ENCODE measurements at places on chromosomes 7 and 10.

DNA sequence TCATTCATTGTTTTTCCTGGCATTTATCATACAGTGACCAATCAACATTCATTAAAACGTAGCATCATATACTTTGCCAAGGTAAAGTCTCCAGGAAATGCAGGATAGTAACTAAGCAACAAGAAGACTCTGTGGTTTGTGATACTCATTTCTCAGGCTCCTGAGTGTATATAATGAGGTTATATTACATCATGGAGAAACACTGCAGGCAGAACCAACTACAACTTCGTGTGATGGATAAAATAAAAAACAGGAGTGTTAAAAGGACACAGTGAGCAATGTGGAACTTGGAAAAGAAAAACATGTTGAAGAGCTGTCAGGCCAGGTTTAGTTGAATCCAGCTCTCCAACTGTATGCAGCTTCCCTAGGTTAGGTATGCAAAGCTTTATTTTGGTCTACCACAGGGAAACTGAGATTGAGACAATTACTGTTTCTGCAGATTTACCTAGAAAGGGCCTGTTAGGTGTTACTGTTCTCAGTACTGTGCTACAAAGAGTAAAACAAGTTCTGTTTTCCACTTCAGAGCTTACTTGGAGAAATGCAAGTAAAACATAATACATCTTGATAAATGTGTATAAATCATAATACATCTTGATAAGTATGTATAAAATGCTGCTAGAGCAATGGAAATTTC is 7.8 kb upstream of the CCNY start:
- no peak for DNase-seq

- no peak for DNase-seq
Measured at GRCh38 chr10:70804421-70804808, 11.3 kb upstream of the SGPL1 start.

- no peak for DNase-seq
Measured at GRCh38 chr10:79052291-79053080, 16.3 kb upstream of the ZMIZ1 start.

GRCh38 chr7:93159490-93159889 is 11.3 kb upstream of the SAMD9L start:
- no peak for DNase-seq

DNA sequence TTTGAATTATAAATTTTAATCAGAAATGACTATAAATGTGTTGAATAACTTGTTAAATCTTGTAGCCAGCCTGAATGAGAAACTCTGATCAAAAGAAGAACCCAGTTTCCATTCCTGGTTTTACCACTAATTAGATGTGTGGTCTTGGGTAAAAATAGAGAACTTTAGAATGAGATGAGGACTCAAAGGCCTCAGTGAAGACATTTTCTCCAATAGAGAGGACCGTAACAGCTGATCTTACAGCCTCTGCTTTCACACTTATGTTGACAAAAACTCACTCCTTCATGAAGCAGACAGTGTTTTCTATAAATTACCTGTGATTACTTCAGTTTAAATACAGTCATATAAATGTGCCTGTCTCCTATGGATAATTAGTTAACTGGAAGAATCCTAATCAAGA is 200.1 kb upstream of the MEOX2 start:
- DNase-seq: no peak

- DNase-seq: no peak
Measured at GRCh38 chr10:48714088-48714487, 29.4 kb downstream of the WDFY4 start.

GRCh38 chr10:74643596-74643975 is 182.8 kb upstream of the KAT6B start:
- DNase-seq: no peak

GRCh38 chr7:74599244-74599643 is 58.3 kb upstream of the GTF2I start:
- no peak for DNase-seq

DNA sequence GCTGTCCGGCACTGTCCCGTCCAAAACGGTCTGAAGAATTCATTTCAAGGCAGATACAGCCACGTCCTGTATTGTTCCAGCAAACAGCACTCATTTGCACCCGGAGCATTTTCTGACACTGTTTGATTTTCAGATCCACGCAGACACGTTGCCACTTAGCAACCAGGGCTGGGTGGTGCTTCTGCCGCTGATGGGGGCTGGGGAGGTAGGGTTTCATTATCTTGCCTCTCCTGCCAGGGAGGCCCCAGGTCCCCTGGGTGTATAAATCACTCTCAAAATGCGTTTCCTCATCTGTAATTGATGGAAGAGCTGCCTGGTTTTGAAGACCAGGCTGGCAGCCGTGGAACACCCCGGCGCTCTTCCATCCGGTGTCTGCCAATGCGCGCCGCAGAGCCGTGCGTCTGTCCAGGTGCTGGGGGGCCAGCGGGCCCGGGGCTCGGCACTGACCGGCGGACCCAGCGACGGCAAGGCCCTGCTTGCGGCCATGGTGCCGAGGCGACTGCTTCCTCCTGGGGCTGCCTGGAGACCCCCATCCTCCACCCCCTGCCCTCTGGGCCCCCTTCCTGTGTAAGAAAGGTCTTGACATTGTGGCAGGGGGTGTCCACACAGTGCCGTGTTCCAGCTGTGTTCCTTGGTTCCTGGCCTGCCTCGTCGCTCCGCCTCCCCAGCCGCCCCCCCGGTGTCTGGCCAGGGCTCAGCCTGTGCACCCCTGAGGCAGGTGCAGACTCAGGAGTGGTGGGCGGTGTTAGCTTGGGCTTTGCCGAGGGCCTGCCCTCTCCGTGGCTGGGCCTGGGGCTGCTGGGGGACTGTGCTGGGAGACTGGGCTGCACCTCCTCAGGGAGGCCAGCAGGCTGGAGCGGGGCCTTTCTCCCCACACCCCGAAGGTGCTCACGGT is 16.6 kb downstream of the ADGRA1 start:
- no peak for DNase-seq

- DNase-seq: no peak
Measured at GRCh38 chr7:93048136-93048930, 69.4 kb downstream of the SAMD9 start.

DNA sequence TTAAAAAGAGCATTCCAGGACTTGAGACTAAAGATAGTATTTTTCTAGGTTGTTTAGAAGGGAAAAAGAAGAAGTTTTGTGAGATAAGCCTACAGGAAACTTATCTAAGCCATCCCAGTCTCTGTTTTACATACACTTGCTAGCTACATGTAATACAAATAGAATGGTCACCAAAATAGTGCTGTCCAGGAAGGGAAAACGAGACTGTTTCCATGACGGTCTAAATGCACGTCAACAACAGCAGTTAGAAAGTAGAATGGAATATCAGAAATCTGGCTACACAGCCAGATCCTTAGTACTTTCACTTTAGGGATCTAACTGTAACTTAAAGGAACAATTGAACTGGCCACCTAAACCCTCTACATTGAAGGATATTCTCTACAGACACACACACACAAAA is 117.6 kb downstream of the TSPAN12 start:
- DNase-seq: no peak

DNA sequence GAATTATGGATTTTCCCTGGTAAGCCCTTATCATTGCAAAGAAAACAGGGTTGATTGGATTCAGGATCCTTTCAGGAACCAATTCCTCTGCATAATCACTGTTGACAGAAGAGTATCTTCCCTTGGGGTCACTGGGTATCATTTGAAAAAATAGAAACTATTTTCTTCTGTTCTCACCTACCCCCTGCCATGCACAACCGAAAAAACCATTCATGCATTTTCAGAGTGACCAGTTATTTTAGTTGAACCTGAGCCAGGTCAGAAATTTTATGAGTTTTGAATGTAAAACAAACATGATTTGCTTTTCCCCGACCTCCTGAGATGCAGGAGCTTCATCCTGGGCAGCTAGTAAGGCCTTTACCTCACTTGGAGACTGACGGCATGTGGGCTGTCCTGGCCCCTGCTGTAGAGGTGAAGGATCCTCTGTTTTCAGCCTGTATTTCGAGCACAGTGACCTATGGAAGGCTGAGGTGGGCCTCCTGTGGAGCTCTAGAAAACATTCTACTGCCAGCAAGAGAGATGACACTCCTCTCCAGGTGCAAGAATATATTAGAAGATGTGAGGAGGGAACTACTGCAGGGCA is 30.1 kb downstream of the TMEM178B start:
- no peak for DNase-seq

DNA sequence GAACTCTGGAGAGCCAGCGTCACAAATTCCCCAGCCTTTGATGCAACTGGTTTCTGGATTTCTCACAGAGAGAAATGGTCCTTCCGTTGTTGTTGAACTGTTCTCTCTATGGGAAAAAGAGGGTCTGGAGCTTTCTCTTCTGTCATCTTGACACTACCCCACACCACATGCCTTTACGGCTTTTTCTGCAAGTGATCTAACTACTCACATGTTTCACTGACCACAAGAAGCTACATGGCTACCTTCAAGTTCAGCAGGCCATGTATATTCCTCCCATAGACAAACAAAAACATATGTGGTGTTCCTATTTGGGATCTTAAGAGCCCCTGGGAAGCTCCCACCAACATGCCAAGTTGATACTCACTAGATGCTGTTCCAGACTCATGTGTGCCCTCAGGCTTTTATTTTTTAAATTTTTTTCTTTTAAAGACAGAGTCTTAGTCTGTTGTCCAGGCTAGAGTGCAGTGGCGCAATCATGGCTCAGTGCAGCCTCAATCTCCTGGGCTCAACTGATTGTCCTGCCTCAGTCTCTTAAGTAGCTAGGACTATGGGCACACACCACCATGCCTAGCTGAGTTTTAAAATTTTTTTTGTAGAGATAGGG is 72.0 kb downstream of the RNF216 start:
- DNase-seq: no peak

DNA sequence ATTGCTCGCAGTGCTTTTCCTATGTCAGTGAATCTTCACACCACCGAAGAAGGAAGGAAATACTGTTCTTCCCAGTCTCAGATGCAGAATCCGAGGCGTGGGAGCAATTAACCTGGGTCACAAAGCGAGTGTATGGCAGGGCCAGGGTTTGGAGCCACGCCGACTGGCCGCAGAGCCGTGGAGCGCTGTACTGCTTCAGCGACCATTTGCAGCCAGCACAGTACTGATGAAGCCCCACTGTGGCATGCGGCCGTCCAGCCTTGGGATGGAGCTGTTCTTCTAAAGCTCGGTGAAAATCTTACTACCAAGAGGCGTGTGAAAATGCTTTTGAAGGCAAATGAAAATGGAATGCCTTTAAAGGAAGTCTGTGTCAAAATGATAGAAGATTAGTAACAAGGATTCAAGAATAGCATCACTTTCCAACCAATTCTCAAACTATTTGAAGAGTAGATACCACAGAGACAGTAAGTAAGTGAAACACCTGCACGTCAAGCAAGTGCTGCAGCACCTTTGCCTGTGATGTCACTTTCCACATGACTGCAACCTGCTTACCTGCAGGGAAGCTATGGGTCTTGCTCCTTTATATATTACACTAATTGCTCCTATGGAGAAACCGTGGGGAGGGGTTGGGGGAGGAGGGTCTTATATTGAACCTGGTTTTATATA is 4.9 kb downstream of the PPP2R2D start:
- DNase-seq: no peak

DNA sequence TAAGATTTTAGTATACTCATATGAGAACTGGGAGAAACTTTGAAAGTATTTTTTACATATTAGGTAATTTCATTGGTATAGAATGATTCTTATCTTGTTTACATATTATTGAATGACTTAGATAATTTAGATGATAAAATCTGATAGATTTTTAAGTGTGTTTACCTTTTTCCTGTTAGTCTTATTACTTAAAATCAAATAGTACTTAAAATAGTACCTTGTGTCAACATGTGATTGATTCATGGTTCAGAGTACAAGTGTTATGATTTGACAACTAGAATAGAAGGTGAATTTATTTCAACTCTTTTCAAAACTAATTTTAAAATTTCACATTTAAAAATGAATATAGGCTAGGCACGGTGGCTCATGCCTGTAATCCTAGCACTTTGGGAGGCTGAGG is 4.1 kb downstream of the MKLN1 start:
- no peak for DNase-seq

GRCh38 chr7:137476937-137477336 is 133.4 kb upstream of the PTN start:
- no peak for DNase-seq

GRCh38 chr10:70286616-70287015 is 2.8 kb upstream of the NPFFR1 start:
- DNase-seq: no peak

DNA sequence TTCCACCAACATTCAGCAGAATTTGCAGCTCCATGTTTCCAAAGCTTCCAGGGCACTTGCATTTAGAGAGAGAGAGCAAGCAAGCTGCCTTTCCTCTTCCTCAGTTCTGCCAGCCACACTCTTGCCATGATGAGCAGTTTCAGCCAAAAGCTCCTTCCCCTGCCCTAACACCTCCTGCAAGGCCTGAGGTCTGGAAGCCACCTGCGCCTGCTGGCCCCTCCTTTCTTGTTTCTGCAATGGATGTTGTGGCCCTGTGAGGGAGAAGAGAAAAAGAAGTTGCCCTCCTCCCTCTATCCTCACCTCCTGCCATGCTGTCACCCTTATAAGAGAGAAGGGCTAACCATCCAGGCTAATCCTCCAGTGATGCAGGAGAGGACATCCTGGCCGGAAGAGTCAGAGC is 48.7 kb downstream of the IKZF1 start:
- no peak for DNase-seq

- DNase-seq: no peak
Measured at GRCh38 chr7:10708447-10708846, 265.2 kb upstream of the PHF14 start.

DNA sequence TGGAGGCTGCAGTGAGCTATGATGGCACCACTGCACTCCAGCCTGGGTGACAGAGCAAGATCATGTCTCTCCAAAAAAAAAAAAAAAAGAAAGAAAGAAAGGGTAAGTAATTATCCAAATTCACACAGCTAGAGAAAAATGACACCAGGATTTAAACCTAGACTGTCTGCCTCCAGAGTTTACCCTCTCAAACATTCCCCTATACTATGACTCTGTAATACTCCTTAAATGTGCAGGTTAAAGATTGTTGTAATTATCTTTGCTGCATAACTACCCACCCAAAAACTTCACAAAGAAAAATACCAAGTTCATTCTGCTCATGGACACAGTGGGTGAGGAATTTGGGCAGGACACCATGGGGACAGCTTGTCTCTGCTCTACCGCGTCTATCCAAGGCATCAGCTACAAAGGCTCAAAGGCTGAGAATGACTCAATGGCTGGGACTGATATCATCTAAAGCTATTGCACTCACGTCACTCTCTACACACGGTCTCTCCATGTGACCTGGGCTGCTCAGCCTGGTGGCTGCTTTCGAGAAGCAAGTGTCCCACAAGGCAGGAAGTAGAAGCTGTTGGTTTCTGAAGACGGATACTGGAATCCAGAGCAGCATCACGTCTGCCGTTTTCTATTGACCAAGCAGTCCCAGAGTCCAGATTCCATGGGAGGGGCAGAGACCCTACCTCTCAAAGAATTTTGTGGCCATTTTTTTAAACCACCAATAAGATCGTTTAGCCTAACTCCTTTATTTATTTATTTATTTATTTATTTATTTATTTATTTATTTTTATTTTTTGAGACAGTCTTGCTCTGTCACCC is 185.7 kb upstream of the AUTS2 start:
- DNase-seq: no peak

DNA sequence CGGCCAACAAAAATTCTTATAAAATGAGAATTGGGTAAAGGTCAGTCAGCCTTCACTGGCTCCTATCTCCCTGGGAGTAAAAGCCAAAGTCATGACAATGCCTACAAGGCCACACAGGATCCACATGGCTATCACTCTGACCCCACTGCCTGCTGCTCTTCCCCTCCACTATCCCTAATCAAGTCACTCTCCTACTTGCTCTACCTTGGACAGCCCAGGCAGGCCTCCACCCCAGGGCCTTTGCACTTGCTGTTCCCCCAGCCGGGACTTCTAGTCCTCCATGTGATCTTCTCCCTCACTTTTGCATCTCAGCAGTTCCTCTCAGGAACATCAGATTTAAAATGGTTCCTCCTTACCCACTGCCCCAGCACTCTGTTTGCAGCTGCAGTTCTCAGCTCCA is 50.6 kb downstream of the PRR15 start:
- DNase-seq: no peak
